ENCODE measurements at places on chromosomes 13 and 19.

- DNase-seq = no peak
Measured at GRCh38 chr13:93982179-93982918, 497.1 kb downstream of the DCT start.

DNA sequence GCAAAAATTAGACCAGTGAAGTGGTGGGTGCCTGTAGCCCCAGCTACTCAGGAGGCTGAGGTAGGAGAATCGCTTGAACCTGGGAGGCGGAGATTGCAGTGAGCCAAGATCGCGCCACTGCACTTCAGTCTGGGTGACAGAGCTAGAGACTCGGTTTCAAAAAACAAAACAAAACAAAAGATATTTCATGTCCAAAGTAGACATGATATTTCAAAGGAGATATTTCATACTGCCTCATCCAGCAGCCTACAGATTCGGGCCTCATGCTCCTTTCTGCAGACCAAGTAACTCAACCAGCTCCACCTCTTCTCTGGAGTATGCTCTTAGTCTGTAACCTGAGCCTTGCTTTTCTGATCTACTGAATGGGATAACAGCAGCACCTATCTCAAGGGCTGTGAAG, 15.0 kb downstream of the ZC3H4 start:
- no peak for DNase-seq

DNA sequence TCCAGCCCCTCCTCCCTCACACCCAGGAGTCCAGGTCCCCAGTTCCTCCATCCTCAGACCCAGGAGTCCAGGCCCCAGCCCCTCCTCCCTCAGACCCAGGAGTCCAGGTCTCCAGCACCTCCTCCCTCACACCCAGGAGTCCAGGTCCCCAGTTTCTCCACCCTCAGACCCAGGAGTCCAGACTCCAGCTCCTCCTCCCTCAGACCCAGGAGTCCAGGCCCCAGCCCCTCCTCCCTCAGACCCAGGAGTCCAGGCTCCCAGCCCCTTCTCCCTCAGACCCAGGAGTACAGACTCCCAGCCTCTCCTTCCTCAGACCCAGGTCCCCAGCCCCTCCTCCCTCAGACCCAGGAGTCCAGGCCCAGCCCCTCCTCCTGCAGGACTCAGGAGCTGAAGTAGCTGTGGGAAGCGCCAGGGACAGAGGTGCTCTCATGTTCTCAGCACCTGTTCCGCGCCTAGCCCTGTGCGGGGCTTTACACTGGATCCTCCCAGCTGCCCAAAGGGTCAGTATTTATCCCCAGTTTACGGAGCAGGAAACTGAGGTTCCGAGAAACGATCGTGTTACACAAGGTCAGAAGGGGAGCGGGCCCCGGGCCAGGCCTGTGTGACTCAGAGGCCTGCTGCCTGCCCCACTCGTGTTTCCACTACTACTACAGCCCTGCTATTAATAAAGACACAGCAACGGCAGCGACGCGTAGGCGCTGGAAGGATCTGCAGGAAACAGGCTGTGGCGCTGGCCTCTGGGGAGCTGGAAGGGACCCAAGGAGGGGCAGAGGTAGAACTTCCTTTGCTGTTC, 1.7 kb upstream of the SBK3 start:
- no peak for DNase-seq

GRCh38 chr19:47012617-47013016, 7.0 kb upstream of the NPAS1 start:
- DNase-seq = no peak

- DNase-seq = no peak
Measured at GRCh38 chr13:31468114-31468902, 268.5 kb downstream of the B3GLCT start.

DNA sequence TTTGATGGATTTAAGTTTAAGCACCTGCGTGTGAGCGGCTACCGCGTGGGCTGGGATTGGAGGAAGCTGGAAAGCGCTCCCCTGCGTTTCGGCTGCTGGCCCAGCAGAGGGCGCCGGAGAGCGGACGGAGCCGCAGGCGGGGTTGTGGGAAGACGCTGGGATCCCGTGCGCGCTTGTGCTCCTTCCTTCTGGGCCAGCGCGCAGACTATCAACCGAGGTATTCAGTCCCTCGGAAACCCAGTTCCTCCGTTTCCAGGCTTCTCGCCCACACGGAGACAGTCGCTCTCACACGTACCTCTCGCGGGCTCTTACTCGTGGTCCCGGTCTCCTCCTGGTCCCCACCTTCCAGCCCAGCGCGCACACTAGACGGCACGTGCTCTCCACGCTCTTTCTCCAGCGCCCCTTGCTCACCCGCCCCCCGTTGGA, 28.8 kb downstream of the EPN1 start:
- DNase-seq = peak; percentile 24

GRCh38 chr13:106038752-106039151, 496.7 kb downstream of the EFNB2 start:
- no peak for DNase-seq

- DNase-seq = no peak
Measured at GRCh38 chr19:4130744-4131438, 7.0 kb upstream of the MAP2K2 start.

DNA sequence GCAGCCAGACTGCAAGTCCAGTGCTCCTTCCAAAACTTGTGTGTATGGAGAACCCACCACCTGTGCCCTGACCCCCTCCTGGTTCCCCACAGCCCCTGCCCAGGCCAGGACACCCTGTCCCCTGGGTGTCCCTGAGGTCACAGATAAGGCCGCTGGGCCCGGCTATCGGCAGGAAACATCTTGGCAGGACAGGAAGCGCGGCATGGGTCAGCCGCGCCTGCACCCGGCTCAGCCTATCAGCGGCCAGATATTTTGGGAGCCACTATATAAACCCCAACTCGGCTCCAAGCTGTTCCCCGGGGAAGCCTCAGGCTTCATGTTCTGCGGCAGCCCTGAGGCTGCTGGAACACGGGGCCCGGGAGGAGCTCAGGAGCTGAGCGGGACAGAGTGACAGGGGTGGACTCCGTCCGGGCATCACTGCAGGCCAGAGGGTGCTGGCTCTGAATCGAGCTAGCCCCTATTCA, 60.8 kb downstream of the AP1M1 start:
- DNase-seq = no peak

- DNase-seq = no peak
Measured at GRCh38 chr19:41744850-41745249, 10.5 kb upstream of the CEACAM6 start.

Data from stimulated activated CD4-positive, alpha-beta T cell treated with anti-CD3 and anti-CD28 coated beads, Interleukin-15, amount 100 ng/mL, for 48 hours (primary cell).